MCF 10A (cell line): ENCODE measurements at places on chromosomes 1 and 21.

- DNase-seq = no peak
Measured at GRCh38 chr1:90486134-90486824, 230.8 kb downstream of the BARHL2 start.

- DNase-seq = peak; percentile 60
Measured at GRCh38 chr21:17250778-17251241, 262.0 kb upstream of the CXADR start.

- no peak for DNase-seq
Measured at GRCh38 chr1:35707601-35708440, 10.9 kb downstream of the C1orf216 start.

GRCh38 chr1:9289711-9290485 is 2.8 kb upstream of the SPSB1 start:
- peak; percentile 89 for DNase-seq

DNA sequence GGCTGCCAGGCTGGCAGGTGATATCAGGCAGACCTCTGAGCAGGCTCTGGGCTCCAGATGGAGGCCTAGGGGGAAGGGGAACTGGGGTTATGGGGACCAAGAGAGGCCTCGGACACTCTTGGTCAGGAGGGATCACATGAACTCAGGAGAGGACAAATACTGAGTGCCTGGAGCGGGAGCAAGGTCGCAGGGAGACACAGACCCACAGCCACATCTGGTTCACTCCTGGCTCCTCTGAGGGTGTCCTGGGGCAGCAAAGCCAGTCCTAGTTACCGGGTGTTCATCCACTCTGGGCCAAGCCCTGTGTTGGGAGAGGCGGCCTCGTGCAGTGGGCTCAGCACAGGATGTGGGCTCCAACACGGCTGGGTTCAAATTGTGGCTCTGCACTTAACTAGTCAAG is 239.0 kb downstream of the PTPRU start:
- no peak for DNase-seq

- DNase-seq = no peak
Measured at GRCh38 chr1:242710847-242711246, 186.3 kb upstream of the PLD5 start.

- DNase-seq = no peak
Measured at GRCh38 chr1:31570906-31571305, 5.4 kb upstream of the TINAGL1 start.

DNA sequence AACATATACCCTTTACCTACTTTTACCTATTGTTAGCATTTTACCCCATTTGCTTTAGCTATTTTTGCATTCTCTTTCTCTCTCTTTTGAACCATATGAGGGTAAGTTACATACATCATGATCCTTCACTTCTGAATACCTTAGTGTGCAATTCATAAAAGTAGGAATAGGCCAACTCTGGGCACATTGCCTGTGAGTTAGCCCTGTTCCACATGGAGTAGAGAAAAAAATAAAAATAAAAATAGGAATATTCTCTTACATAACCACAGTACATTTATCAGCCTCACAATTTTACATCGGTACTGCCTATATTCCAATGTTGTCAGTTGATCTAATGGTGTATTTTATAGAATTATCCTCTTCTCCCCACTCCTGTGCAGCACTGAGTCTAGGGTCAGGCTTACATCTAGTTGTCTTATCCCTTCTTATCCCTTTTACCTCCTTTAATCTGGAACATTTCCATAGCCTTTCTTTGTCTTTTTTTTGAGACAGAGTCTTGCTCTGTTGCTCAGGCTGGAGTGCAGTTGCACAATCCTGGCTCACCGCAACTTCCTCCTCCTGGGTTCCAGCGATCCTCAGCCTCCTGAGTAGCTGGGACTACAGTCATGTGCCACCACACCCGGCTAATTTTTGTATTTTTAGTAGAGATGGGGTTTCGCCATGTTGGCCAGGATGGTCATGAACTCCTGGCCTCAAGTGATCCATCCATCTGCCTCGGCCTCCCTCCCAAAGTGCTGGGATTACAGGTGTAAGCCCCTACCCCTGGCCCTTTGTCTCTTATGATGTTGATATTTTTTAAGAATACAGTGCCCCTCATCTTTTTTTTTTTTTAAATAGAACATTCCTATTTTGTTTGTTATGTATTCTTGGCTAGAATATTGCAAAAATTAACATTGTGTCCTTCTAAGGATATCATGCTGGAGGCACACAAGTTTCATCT is 11.1 kb upstream of the SLC30A1 start:
- DNase-seq = peak; percentile 95

DNA sequence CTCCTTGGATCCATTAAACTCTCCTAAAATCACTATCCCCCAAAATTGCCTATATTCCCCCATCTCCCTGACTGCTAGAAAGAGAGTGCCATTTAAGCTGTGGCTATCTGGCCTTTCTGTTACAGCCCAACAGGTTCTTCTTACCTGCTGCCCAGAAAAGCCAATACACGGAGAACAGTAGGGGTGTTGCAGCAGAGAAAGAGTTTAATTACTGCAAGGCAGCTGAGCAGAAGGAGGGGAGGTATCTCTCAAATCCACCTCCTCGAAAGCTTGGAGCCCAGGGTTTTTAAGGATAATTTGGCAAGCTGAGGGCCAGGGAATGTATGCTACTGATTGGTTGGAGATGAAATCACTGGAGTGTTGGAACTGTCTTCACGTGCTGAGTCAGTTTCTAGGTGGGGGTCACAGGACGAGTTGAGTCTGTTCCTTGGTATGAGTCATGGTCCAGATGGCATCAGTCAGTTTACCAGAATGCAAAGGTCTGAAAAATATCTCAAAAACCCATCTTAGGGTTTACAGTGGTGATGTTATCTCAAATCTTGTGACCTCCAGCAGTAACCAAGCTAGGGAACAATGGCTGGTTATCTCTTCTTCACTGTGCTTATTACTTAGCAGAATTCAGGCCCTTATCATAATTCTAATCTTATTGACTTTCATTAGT is 89.8 kb downstream of the SMYD3 start:
- no peak for DNase-seq

DNA sequence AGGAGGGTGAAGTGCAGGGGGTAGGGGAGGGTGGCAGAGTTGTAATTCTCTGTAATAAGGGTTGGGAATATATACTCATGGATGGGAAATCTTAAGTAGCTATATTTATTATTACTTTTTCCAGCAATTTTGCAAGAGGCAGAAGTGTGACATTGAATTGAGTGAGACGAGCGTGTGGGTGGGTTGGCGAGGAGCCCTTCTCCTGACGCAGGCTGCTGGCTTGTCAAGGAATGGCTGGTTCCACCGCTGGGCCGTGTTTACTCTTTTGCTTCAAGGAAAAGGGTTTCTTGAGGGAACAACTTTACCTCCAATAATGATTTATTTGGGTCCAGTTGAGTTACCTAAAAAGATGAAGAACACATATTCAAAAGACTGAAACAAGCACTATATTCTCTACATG is 17.9 kb upstream of the DMRTA2 start:
- no peak for DNase-seq

- no peak for DNase-seq
Measured at GRCh38 chr1:70674941-70675685, 264.0 kb downstream of the CTH start.

GRCh38 chr1:226121049-226121586 is 58.6 kb downstream of the H3-3A start:
- no peak for DNase-seq

DNA sequence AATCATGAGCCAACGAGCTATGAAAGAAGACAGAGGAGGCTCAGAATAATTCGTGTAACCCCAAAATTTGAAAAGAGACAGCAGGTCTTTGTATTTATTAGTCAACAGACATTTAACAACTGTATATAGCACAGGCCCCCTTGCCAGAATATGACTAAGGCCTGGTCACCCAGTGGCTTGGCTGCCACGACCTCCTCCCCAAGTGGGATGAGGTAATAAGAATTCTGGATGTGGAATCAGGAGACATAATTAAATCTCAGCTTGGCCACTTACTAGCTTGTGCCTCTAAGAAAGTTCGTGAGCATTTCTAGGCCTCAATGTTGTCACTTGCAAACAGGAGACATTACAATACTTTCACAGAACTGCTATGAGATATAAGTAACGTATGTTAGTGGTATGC is 134.2 kb upstream of the TNFSF4 start:
- DNase-seq = peak; percentile 45
